ENCODE measurements at places on chromosomes 5 and 9.

DNA sequence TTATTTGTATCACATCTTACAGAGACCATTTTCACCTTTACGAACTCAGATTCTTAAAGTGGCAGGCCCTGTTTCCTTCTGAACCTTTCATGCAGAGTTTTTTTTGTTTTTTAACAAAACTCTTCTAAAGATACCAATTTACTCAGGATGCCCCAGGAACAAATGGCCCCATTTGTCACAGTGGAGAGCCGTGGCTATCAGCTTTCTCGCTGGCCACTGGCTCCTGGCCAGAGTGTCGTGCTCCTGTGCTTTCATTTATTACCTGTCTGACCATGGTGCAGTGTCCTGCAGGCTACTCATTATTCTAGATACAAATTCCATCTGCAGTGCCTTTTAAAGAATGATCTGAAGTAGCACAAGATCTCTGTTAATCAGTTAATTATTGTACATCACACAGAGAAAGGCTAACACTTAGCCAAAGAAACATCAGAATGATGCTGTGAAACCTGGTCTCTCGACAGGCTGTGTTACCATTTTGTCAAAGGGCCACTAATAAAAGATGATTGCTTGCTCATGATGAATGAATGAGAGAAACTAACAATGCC is 27.8 kb downstream of the ADRA1B start:
- DNase-seq, result no peak

DNA sequence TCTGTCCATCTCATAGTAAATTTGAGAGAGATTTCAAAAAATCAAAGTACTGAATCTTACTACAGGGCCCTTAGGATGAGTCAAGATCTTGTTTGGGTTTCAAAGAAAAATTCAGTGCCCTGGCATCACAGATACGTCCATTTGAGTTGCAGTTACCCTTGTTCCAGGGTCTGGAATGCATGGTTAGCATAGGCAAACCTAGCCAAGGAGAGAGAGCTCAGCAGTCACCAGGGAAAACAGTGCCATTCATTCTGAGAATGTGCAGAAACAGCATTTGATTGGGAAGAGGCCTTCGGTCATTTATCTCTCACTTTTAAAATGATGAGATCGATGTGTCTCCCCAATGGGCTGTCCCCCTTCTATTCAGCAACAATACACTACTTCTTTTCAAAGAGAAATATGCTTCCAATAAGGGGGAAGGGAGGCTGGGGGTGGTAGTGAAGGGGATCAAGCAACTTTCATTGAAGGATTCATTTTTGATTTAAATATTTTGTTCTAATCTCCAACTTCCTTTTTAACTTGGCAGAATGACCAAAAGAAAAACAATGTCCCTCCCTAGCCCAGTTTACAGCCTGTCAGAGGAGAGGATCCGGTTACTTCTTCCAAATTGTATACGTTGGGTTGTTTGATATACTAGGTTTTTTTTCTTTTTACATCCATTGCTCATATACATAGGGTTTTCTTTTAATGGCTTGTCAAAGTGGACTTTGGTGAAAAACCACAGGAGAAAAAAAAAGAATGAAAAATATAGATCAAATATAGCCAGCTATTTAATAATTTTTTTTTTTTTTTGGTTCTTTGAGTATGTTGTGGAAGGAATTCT is 491.1 kb downstream of the CCDC171 start:
- no peak for DNase-seq

- DNase-seq, result no peak
These were observed 88.0 kb downstream of the SEMA6A start for GRCh38 chr5:116486588-116486987.

GRCh38 chr5:67338421-67338820 is 141.8 kb upstream of the CD180 start:
- DNase-seq, result no peak

Data from AML-193 (cell line).